ENCODE measurements at places on chromosomes 16 and 17.

DNA sequence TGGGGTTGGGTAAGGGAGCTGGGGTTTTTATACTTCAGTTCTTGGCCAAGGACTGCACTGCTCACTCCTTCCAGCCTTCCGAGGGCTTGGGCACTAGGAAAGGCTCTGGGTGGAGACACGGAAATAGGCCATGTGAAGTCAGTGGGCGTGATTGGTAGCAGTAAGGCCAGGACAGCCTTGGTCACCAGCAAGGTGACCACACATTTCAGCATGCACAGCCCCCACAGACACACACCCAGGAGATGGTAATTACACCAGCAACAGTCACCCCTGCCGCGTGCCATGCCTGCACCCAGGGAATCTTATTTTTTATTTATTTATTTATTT is 252.5 kb downstream of the SEC14L1 start:
- no peak for DNase-seq

- no peak for DNase-seq
Observed at GRCh38 chr17:29196769-29197515, 16.7 kb upstream of the MYO18A start.

GRCh38 chr16:2775765-2776499 is 1.1 kb downstream of the ELOB start:
- no peak for DNase-seq

DNA sequence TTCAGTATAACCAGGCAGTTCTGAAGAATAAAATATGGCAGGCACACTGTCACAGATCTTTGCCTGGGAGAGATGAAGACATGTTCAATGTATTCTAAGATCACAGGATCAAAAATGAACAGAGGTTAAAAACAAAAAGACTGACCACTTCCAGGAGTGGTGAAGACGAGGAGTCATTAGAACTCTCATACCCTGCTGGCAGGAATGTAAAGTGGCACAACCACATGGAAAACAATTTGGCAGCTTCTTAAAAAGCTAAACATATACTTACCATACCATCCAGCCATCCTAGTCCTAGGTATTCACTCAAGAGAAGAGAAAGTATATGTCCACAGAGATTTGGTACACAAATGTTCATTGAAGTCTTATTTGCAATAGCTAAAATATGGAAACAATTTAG is 406.3 kb downstream of the NPIPA8 start:
- DNase-seq, result no peak

DNA sequence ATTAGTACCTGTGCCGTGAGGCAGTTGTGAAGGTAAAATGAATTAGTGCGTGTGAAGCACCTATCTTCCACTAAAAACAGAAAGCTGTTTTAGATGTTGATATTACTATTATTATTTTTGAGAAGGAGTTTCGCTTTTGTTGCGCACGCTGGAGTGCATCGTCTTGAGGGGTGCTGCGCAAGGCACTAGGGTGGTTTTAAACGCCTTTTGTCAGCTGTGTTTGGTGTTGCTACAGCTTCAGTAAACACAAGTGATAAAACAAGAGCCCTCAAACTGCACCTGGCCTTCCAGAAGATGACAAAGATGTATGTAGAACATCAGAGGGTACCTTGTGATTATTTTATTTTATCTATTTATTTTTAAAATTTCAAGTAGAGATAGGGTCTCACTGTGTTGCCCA is 38.2 kb downstream of the PLCG2 start:
- DNase-seq, result no peak

- DNase-seq, result peak; percentile 79
Observed at GRCh38 chr17:58344047-58344790, 7.8 kb downstream of the SUPT4H1 start.

- DNase-seq, result no peak
Observed at GRCh38 chr17:55660178-55660886, 62.3 kb downstream of the TMEM100 start.

GRCh38 chr16:11175106-11175786 is 80.8 kb downstream of the SOCS1 start:
- DNase-seq, result no peak

Data from activated CD8-positive, alpha-beta memory T cell treated with anti-CD3 and anti-CD28 coated beads for 48 hours (primary cell).